ENCODE measurements at places on chromosomes 5 and 9.
A peak's percentile ranks its signal among the peaks of the same experiment; 100 is the strongest.

DNA sequence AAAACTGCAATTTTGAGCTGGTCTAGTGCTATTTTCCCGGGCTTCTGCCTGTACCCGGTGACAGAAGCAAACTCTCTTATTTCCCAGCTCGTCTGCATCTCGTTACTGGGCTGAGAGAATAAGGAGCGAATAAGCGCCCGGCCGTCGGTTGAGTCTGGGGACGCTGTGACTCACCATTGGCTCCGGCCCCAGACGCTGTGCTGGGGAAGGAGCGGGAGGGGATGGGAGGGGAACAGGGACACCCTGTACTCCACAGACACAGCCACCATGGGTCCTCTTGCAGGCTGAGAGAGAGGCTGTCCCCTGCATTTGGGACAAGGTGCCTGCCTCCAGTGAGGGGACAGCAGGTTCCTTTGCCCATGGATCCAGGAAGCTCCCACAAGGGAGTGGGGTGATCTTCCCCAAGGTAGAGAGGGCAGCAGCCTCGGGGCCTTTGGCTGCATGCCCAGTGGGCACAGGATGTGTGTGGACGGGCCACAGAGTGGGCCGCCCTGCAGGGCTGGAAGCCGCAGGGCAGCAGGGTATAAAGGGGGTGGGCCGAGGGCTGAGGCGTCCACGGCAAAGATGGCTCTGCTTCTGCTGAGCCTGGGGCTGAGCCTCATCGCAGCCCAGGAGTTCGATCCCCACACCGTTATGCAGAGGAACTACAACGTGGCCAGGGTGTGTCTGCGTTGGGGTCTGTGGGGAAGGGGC, at the start of gene LCN9:
Gene LCN9, plus strand, starts transcription at position 552 of the 693 bp plus-strand sequence. Its CDS starts 13 bp downstream, at position 565.
- DNase-seq, result peak; percentile 4

DNA sequence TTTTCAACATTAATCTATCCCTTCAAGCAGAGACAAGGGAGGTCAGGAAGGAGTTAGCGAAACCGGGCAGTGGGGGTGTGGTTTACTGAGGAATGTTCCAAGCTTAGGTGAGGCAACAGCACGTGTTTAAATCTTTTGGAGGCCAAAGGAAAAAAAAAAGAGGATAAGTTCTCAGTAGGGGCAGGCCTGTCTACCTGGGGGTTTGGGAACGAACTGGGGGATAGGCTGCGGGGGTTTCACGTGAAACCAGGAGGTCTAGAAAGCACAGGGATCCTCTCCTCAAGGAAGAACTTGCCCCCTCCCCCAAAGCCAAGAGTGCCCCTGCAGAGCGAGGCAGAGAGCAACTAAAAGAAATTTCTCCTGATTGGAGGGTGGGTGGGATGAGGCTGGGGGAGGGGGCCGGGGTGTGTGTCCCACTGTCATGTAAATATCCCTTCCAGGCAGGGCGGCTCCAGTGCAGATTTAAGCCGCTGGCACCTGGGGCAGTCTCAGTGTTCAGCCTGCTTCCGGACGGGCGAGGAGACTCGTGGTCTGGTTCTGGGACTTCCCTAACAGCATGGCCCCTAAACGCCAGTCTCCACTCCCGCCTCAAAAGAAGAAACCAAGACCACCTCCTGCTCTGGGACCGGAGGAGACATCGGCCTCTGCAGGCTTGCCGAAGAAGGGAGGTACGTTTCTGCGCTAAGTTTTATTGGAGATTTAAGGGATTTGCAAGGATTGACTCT, 5.5 kb upstream of the SET start:
- DNase-seq, result peak; percentile 62

- DNase-seq, result no peak
Observed at GRCh38 chr5:2281446-2281845, 398.7 kb upstream of the IRX4 start.

- no peak for DNase-seq
Observed at GRCh38 chr5:100456615-100457014, 78.6 kb upstream of the FAM174A start.

DNA sequence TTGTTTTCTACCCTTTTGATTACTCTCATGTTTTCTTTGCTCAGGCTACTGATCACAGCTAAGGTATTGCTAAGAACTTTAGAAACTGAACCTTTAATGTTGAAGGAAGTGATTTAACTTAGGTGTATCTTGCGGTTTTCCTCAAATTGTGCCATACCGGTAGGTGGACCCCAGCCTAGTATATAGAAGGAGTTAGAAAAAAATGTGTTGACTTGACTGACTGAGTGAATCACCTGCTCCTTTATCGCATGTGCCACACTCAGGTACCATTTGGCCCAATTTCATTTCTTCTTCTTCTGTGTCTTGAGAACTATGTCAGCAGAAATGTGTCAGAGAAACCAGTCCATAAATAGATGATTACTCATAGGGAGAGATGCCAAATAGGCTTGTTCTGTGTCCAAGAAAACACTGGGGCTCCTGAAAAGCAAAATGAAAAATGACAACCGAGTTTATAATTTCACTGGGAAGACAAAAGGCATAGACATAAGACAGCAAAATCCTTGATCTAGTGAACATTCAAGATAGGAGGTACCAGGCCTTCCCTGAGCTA, 19.4 kb downstream of the PLPPR1 start:
- DNase-seq, result no peak

- DNase-seq, result no peak
Observed at GRCh38 chr5:76162335-76162734, 79.2 kb downstream of the SV2C start.

DNA sequence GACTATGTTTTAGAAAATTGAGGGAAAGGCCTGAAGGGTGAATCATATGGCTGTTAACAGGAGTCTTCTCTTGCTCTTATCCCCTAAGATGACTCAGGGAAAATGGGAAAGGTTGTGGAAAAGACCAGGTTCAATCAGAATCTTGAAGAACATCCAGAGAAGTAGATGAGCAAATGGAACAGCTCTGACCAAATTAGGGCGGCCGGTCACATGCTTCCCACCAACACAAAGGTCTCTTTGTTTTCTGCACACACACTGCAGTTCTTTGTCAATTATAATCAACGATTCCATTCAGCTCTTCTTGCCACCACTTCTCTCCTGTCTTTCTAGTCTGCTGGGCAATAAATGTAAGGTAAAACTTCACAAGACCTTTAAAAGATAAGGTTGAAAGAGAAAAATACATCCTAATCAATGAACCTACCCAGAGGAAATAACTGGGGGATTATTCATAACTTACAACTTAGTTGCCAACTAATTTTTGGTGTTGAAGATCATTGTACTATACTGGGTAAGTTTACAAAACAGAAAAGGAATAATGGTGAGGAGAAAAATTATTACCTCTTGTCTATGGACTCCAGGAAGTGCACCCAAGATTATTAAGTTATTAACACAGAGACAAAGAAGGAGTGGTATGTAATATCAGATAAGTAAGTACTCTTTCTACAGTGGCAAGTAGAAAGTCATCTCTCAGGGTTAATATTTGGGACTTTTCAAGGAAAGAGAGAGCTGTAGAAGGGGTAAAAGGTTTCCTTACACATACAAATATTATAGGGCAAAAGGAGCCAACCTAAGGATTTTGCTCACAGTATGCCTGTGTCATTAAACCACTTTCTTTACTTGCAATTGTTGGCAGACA, 441.9 kb upstream of the PIK3R1 start:
- peak; percentile 23 for DNase-seq

GRCh38 chr5:22780756-22781155, 72.4 kb downstream of the CDH12 start:
- no peak for DNase-seq

- no peak for DNase-seq
Observed at GRCh38 chr9:78009186-78009585, 22.4 kb downstream of the GNAQ start.

- DNase-seq, result peak; percentile 31
Observed at GRCh38 chr9:72633966-72634365, 112.6 kb downstream of the TMC1 start.

DNA sequence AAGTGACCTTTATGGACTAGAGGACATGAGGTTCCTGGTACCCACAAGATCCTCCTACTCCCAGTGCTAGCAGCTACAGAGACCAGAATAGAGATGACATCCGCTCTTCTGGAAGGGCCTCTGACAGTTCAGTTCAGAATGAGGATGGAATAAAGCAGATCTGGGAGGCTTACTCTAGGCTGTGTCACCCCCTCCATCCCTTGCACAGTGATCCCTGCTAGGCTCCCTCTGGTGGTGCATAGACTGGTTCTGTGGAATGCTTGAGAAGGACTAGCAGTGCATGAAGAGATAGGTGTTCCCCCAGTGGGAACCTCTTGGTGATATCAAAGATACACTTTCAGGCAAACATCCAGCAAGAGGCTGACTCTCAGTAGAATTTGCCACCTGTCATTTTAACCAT, 83.0 kb downstream of the NPR3 start:
- peak; percentile 47 for DNase-seq

- DNase-seq, result no peak
Observed at GRCh38 chr5:123868267-123868666, 356.3 kb downstream of the CSNK1G3 start.

DNA sequence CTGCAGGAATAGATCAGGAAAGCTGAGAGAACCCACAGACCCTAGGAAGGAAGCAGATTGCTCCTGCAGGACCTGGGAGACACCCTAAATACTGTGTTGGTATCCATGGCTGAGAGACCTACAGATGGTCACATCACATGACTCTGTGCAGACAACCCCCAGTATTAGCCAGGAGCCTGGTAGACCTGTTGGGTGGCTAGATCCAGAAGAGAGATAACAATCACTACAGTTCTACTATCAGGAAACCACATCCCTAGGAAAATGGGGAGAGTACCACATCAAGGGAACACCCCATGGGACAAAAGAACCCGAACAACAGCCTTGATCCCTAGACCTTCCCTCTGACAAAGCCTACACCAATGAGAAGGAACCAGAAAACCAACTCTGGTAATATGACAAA, 24.2 kb upstream of the MELK start:
- no peak for DNase-seq

- no peak for DNase-seq
Observed at GRCh38 chr9:95116808-95117204, 200.7 kb downstream of the FANCC start.

- DNase-seq, result no peak
Observed at GRCh38 chr5:172736508-172737135, 34.4 kb downstream of the DUSP1 start.

GRCh38 chr9:117678871-117679270, 25.3 kb upstream of the TLR4 start:
- peak; percentile 77 for DNase-seq

Measured in fibroblast of lung (primary cell).